NCI-H2029 treated with DMSO at 0.1 percent for 48 hours (cell line): ENCODE measurements at places on chromosomes 4 and X.

DNA sequence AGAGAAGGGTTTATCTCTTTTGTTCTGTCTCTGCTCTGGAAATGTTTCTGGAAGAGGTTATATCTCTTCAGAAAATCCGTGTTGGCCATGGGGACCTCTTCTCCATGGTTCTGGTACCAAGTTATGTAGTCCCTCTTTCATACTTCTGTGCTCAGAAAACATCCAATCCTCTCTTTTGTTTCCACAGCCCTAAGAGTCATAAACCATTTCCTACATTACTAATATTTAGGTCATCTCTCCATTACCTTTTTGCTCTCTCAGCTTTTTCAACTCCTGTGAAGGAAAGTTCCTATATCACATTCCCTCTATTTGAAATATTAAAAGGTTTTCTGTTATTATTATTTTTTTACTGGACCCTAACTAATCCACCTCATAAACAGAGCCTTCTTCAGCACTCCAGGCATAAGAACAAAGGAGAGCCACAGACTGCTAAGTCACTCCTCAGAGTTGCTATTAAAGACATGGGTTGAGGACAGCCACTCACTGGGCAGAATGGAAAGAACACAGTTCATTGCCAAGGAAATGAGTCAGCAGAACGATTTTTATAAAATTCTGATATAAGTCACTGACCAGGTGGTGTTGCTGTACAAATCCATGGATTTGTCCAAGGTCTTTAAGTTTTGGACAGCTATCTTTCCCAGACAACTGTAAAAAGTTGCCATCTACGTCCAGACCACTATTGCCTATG, 122.4 kb upstream of the NPY2R start:
- DNase-seq, result no peak

DNA sequence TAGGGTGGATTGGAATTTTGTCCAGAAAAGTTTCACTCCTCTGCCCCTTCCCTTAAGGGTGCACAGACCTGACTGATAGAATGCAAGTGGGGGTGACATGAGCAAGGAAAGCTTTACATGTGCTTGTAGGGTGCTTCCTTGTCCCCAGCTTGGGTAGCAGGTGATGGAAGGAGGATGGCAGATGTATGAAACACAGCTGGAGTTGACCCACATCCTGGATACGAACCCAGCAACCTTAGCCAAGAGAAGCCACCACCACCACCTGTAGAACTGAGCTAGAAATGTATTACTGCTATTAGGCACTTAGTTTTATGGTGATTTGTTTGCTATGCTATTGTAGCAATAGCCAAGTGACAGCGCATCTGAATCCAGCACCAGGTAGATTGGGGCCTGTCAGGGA, 227.4 kb downstream of the HS3ST1 start:
- no peak for DNase-seq

GRCh38 chr4:122577808-122578781, 42.8 kb downstream of the IL21 start:
- no peak for DNase-seq

- DNase-seq, result no peak
Observed at GRCh38 chrX:115311139-115311538, 21.6 kb downstream of the LUZP4 start.

DNA sequence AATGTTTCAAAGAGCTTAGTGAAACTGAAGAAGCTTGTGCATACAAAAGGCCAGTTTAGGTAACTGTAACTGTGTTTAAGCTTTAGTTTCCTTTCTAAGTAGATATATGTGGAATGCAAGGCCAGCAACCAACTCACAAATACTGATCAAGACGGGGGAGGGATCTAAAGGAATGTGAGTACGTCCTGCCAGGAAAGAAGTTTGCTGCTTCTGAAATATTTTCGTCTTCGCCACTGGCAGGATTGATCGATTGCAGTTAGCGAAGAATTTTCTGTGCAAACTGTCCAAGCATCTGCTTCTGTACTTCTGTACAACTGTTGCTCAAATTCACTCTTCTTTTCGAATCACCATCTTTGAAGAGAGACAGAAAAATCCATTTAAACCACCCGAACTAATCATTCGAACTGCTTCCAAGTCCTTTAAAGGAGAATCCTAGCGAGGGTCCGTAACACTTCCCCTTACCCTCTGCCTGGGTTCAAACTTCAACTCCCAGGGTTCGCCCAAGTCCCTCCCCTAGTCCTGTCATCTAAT, 373 bp upstream of the INTS6L start:
- DNase-seq, result no peak

GRCh38 chr4:29756966-29757365, 963.2 kb upstream of the PCDH7 start:
- DNase-seq, result no peak

- no peak for DNase-seq
Observed at GRCh38 chr4:2371765-2372487, 46.5 kb downstream of the ZFYVE28 start.

GRCh38 chrX:124791492-124792095, 445.2 kb downstream of the SH2D1A start:
- no peak for DNase-seq

- no peak for DNase-seq
Observed at GRCh38 chrX:111431001-111431400, 19.0 kb upstream of the DCX start.

GRCh38 chr4:182653596-182653995, 263.6 kb downstream of the DCTD start:
- no peak for DNase-seq

- DNase-seq, result peak; percentile 22
Observed at GRCh38 chr4:139523076-139523475, 32.9 kb downstream of the SETD7 start.

- DNase-seq, result no peak
Observed at GRCh38 chr4:155805016-155805415, 46.2 kb downstream of the GUCY1B1 start.

GRCh38 chr4:112112590-112113170, 32.6 kb upstream of the FAM241A start:
- DNase-seq, result no peak

- DNase-seq, result no peak
Observed at GRCh38 chr4:831483-831805, 5.5 kb upstream of the CPLX1 start.

DNA sequence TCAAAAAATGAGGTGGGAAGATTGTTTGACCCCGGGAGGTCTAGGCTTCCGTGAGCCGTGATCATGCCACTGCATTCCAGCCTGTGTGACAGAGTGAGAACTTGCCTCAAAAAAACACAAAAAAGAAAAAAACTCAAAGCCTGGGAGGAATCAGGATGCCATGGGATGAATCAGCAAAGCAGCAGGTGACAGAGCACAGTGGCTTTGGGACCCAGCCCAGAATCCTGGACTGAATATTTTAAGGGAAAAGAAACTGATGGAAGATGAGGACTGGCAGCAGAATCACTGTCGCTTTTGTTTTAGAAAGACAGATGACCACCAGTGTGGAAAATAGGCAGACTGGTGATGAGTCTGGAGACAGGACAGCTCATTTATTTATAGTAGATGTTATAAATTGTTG, 16.6 kb downstream of the S100G start:
- DNase-seq, result no peak

- no peak for DNase-seq
Observed at GRCh38 chr4:71188156-71188640, 150.6 kb upstream of the SLC4A4 start.

- no peak for DNase-seq
Observed at GRCh38 chr4:74378573-74378972, 13.6 kb downstream of the EREG start.

DNA sequence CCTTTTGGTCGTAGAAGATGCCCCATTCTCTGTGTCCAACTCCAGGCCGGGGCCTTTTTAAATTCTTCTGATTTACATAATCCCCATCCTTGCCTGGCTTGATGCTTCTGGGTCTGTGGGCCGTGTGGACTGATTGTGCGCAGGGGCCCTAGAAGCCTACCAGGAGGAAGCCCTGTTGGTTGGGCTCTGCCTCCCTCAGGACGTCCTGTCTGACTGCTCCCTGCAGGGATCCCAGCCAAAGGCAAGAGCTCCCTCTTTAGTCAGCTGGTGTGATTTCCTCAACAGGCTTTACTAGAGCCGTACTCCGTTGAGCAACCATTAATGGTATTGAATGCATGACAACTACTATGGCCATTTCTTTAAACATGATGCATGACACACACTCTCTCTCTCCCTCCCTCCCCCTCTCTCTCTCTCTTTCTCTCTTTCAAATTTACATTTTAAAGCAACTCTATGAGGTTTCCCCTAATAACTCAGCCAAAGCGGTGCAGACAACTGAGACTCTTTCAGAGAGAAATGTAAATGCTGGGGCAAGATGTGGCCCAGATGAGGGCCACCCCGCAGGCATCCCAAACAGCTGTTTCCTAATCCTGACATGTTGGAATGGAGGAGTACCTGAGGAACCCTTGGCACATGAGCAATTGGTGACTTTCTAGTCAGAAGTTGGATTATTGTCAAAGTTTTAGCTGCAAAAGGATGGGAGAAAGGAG, 117.3 kb downstream of the DRD5 start:
- no peak for DNase-seq

- DNase-seq, result no peak
Observed at GRCh38 chrX:63993936-63994335, 208.9 kb upstream of the ARHGEF9 start.

DNA sequence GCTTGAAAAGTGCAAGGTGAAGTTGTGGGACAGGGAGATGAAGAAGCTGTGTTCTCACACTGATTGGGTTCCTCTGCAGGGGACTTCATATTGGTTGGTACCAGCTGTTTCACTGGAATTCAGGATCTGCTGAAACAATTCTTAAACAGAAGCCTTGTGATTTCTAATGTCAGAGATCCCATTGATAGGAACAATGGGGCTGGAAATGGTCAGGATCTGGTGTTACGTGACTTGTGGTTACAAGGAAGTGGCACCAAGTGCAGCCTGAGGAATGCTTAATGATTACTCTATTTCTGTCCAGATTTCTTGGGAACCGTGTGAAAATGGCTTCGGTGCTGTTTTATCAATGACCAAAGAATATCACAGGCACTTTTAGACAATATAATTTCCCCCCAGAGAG, 68.1 kb downstream of the MOSPD2 start:
- no peak for DNase-seq

- no peak for DNase-seq
Observed at GRCh38 chr4:80179637-80180161, 17.6 kb upstream of the PRDM8 start.

DNA sequence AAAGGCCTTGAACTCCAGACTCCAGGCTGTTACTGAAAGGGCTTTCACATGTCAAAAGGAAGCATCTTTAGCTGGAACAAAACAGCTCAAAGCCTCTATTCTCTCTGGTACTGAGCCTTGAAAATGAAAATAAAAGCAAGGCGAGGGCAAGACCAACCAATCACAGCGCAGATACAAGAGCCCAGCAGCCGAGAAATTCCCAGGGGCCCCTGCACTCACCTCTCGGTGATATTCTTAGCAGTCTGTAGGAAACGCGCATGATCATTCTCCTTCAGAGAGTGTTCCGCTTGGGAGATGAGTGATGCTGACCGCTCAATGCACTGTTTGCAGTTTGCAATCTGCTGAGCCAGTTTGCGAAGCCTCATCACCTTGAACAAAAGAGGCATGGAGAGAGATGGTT, 138.1 kb downstream of the MID1 start:
- DNase-seq, result no peak

- no peak for DNase-seq
Observed at GRCh38 chrX:153635788-153636668, 11.0 kb upstream of the DUSP9 start.

GRCh38 chr4:97150966-97151365, 992.3 kb downstream of the STPG2 start:
- no peak for DNase-seq

- no peak for DNase-seq
Observed at GRCh38 chrX:118347131-118347530, 1.2 kb downstream of the WDR44 start.

GRCh38 chr4:74329307-74329706, 21.0 kb downstream of the EPGN start:
- no peak for DNase-seq

GRCh38 chr4:139975830-139976272, 178.1 kb downstream of the MAML3 start:
- no peak for DNase-seq

GRCh38 chrX:2373615-2374014, 127.2 kb downstream of the DHRSX start:
- no peak for DNase-seq

DNA sequence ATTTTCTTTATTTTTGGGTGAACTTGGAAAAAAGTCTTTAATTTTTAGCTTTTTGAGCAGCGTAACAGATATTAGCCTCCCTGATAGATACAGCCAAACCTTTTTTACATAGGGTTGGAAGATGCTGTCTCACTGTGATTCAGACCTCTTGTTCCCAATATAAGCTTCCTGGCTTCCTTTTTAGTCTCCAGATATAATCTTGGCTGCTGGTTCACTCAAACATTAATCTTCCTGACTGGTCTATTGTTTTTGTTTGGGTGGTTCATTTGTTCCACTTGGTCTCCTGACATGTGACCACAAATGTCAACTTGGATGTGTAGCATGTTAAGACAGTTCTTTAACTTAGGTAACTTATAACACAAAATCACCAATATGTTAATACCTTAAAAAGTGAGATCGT, 23.0 kb downstream of the RPA4 start:
- no peak for DNase-seq

DNA sequence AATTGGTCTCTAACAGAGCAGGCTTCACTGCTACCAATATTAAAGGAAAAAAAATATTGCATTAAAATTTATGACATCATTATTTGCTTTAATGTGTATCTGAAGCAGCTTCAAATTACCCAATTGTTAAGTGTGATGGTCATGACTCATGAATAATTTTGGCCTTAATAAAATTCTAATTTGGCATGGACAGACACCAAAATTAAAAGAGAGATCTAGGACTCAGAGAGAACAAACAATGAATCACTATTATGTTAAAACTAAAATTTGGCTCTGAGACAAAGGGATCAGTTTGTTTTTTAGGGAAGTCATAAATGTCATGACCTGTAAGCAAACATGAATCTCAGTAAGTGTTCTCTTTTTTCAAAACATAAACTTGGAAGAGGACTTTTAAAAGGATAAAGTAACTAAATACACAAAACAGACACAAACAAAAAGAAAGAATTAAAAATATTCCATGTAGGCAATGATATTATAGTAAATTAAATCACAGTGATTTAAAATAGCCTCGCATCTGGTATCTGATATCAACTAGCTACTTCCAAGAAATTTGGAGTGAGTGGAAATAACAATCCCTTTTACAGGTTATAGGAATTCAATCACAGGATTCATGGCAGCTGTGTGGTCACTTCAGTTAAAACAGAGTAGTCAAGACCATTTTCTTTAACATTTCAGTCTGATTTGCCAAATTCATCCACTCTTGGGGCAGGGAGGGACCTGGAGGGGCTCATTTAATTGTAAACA, 11.6 kb downstream of the VEGFC start:
- DNase-seq, result no peak

GRCh38 chrX:107485013-107485412, 35.6 kb downstream of the FRMPD3 start:
- DNase-seq, result no peak
